Ascending aorta (tissue), 2 donors: ENCODE measurements at places on chromosomes 1 and 21.

DNA sequence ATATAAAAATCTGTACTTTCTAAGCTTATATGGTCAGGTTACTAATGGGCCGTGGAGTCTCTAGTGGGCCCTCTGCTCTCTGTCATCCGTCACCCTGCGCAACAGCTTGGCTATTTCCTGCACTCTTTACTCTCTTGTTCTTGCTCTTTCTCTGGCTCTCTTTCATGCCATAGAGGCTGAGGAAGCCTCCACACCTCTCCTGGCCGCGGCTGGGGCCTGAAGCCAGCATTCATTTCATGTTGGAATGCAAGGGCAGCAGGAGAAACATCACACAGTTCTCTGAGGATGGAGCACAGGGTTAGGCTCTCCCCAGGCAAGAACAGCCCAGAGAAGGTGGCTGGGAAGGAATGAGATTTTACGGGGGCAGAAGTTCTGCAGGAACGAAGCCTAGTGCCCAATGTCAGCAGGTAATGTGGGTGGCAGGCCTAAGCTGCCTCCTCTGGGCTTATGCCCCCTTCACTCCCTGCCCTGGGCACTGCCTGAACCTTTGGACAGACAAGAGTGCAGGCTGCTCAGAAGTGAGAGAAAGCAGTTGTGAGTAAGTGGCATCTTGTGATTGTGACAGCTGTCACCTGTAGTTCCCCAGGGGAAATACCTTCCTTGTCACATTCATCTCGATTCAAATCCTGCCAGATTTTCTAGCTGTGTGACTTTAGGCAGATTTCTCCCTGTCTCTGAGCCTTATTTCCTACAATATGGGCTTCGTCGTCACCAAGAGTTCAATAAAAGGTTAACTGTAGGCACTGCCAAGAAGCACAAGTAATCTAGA is 3.6 kb upstream of the FHAD1 start:
- no peak for DNase-seq
- H3K27ac ChIP-seq: no peak overlapping the region
- H3K4me3 ChIP-seq: no peak overlapping the region
- H3K27me3 ChIP-seq: no peaks in the 10 kb centered on the region
- H3K4me1 ChIP-seq: no peaks in the 10 kb centered on the region

DNA sequence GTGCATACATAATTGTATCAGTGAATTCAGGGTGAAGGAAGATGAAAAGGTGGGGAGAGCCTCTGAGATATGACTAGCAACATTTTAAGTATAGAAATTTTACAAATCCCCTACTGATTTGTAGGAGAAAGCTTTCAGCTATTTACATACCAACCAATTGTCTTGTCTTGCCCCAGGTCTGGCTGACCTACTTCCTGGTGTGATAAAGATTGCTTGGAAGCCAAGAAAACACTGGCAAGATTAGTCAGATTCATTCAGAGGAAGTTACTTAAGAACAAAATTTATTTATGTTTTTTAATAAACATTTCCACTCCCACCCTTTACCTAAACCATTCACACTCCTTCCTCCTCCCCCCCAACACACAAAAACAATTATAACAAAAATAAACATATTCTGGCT is 17.5 kb downstream of the PTGS2 start:
- H3K4me1 ChIP-seq: no peaks in the 10 kb centered on the region
- H3K27me3 ChIP-seq: no peaks in the 10 kb centered on the region
- H3K4me3 ChIP-seq: no peak overlapping the region
- no peaks in the 10 kb centered on the region for H3K36me3 ChIP-seq
- DNase-seq: no peak
- no peak overlapping the region for H3K27ac ChIP-seq

DNA sequence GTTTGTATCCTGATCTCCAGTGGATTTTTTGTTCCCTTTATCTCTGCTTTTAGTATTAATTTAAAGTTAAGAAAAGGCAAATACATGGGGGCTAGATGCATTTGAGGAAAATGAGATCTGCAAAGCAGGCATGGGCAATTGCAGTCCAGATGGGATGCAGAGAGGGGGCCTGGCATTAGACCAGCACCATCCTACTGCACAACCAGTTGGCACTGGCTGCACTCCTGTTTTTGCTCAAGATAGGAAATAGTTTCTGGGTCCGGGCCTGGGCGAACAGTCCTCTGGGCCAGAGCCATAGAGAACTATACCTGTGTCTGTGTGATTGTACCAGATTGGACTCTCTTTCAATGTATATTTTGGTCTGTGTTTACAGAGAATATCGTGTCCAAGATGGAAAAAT is 34.0 kb upstream of the LEPR start:
- no peak for DNase-seq
- no peaks in the 10 kb centered on the region for H3K27me3 ChIP-seq
- no peak overlapping the region for H3K27ac ChIP-seq
- no peak overlapping the region for H3K4me3 ChIP-seq
- H3K4me1 ChIP-seq: no peaks in the 10 kb centered on the region

GRCh38 chr1:65224681-65225091 is 76.7 kb downstream of the AK4 start:
- H3K4me3 ChIP-seq: no peak overlapping the region
- H3K36me3 ChIP-seq: peaks cover 12% of the 10 kb centered on the region
- no peak for DNase-seq
- no peaks in the 10 kb centered on the region for H3K4me1 ChIP-seq
- H3K27me3 ChIP-seq: no peaks in the 10 kb centered on the region

DNA sequence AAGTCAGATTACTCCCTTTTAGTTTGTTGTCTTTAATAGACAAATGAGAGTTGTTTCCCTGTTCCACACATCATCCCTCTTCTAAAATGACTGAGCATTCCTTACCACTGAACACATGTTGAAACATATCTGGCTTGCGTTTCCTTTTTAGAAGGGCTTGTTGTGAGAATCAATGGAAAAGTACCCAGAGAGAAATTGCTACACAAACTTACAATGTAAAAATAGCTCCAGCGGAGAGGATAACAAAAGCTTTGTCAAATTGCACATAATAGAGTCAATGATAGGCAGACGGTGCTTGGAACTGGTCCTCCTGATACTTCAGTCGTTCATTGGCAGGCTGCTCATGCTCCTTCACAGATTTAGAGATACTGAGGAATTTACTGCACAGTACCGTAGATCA is 123.9 kb downstream of the CYYR1 start:
- H3K27ac ChIP-seq: peak overlapping the region; percentile 69
- peaks cover 10% of the 10 kb centered on the region for H3K4me1 ChIP-seq
- no peaks in the 10 kb centered on the region for H3K27me3 ChIP-seq
- no peak for DNase-seq

DNA sequence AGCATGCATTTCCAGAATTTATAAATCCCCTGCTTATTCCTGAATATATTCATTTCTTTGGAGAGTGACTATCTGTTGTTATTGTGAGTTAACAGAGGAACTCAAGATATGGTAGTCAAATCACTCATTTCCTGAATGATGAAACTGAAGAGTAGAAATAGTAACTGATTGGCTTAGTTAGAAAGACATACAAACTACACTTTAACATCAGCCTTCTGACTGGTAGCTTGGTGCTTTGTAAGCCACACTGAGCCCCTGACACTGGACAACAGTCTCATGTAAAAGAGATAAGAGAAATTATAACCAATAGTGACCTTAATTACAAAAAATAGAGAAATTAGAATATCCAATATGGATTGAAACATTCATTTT is 4.8 kb downstream of the GBP7 start:
- no peaks in the 10 kb centered on the region for H3K4me1 ChIP-seq
- no peak for DNase-seq
- no peak overlapping the region for H3K27ac ChIP-seq

- no peak for DNase-seq
- peaks cover 4% of the 10 kb centered on the region for H3K4me1 ChIP-seq
- no peaks in the 10 kb centered on the region for H3K27me3 ChIP-seq
- H3K27ac ChIP-seq: peak overlapping the region; percentile 99
- no peaks in the 10 kb centered on the region for H3K36me3 ChIP-seq
Observed at GRCh38 chr1:42817440-42817767, 207 bp upstream of the SVBP start.

- no peaks in the 10 kb centered on the region for H3K4me1 ChIP-seq
- DNase-seq: no peak
- no peak overlapping the region for H3K4me3 ChIP-seq
- H3K27me3 ChIP-seq: no peaks in the 10 kb centered on the region
Observed at GRCh38 chr1:169694304-169695075, 16.9 kb downstream of the SELL start.

- no peak for DNase-seq
- H3K36me3 ChIP-seq: no peaks in the 10 kb centered on the region
- no peak overlapping the region for H3K27ac ChIP-seq
Observed at GRCh38 chr1:201655910-201656309, 117.0 kb downstream of the NAV1 start.

GRCh38 chr1:25579292-25580252 is 36.2 kb downstream of the LDLRAP1 start:
- no peaks in the 10 kb centered on the region for H3K4me1 ChIP-seq
- no peak for DNase-seq
- no peaks in the 10 kb centered on the region for H3K27me3 ChIP-seq
- no peaks in the 10 kb centered on the region for H3K36me3 ChIP-seq
- H3K27ac ChIP-seq: peak overlapping the region; percentile 4
- H3K4me3 ChIP-seq: no peak overlapping the region

- peaks cover 28% of the 10 kb centered on the region for H3K4me1 ChIP-seq
- no peaks in the 10 kb centered on the region for H3K27me3 ChIP-seq
- H3K4me3 ChIP-seq: peak overlapping the region; percentile 29
- H3K36me3 ChIP-seq: no peaks in the 10 kb centered on the region
Observed at GRCh38 chr1:234997201-234997895, 131.3 kb downstream of the TOMM20 start.

GRCh38 chr1:22257290-22258275 is 114.7 kb upstream of the WNT4 start:
- no peak for DNase-seq
- no peaks in the 10 kb centered on the region for H3K36me3 ChIP-seq
- H3K4me3 ChIP-seq: no peak overlapping the region
- H3K27me3 ChIP-seq: no peaks in the 10 kb centered on the region
- no peaks in the 10 kb centered on the region for H3K4me1 ChIP-seq

DNA sequence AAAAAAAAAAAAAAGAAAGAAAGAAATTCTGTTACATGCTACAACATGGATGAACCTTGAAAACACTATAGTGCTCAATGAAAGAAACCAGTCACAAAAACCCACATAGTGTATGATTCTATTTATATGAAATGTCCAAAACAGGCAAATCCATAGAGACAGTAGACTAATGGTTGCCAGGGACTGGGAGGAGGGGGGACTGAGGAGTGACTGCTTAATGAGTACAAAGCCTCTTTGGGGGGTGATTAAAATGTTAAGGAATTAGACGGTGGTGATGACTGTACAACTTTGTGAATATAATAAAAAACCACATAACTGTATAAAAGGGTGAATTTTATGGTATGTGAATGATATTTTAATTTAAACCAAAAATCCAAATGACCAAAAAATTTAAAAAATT is 116.0 kb upstream of the GUCA2B start:
- no peaks in the 10 kb centered on the region for H3K36me3 ChIP-seq
- no peaks in the 10 kb centered on the region for H3K27me3 ChIP-seq
- no peak overlapping the region for H3K27ac ChIP-seq
- no peak overlapping the region for H3K4me3 ChIP-seq

GRCh38 chr1:229845410-229846138 is 219.5 kb downstream of the URB2 start:
- no peaks in the 10 kb centered on the region for H3K36me3 ChIP-seq
- no peaks in the 10 kb centered on the region for H3K27me3 ChIP-seq
- H3K4me1 ChIP-seq: no peaks in the 10 kb centered on the region
- H3K4me3 ChIP-seq: no peak overlapping the region
- no peak for DNase-seq
- no peak overlapping the region for H3K27ac ChIP-seq

DNA sequence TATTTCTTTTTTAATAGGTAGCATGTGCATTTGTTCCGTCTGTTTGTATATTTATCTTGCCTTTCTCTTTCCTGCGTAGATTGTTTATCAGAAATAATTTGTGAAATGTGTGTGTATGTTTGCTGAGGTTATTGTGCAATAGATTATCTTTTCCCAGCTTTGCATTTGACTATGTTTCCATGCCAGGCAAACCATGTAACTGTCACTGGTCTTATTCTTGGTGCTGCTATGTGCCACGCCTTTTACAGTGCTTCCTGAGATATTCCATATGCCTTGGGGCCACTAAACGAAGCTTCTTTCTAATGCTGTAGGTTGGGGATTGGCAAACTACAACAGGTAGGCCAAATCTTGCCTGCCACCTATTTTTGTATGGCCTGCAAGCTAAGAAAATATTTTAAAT is 598.8 kb downstream of the PLPP3 start:
- no peaks in the 10 kb centered on the region for H3K4me1 ChIP-seq
- H3K27ac ChIP-seq: no peak overlapping the region
- no peak overlapping the region for H3K4me3 ChIP-seq
- H3K36me3 ChIP-seq: no peaks in the 10 kb centered on the region

DNA sequence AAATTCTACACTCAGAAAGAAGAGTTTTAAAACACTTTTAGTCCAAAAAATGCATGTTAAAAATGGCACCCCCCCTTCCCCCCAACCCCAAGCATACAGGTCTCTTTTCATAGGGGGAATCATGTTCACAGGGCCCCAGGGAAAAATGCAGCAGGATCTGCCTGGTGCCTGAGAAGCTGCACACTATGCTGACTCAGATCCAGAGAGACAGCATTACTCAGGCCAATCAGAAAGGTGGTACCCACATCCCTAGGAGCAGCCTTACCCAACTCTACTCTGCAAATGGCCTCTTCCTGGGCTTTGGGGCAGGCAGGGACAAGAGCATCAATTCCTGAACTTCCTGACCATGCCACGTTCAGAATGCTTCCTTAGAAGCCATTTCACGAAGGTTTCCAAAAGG is 119.0 kb downstream of the HIVEP3 start:
- H3K27ac ChIP-seq: no peak overlapping the region
- H3K4me1 ChIP-seq: peaks cover 3% of the 10 kb centered on the region
- no peak overlapping the region for H3K4me3 ChIP-seq
- H3K36me3 ChIP-seq: no peaks in the 10 kb centered on the region

DNA sequence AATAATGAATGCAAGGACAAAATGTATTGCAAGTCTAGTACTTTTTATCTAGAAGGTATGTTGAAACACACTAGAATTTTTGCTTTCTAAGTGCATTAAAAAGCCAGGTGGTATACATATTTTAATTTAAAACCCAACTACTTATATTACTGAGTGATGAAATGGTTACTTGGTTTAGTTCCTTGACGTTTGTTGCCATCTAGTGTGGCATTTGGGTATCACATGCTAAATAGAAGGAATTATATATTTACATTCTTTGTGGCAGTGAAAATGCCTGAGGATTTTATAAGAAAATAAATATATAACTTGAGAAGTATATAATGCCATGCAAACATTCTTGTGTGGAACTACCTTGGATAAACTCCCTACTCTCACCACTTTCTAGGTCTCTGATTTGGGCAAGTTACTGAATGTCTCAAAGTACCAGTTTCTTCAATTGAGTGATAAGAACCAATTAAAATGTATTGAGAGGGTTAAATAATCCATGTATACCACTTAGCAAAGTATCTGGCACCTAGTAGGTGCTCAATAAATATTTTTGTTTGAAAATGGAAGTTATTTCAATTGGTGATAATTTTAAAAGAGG is 69.6 kb downstream of the SDCCAG8 start:
- no peaks in the 10 kb centered on the region for H3K27me3 ChIP-seq
- no peaks in the 10 kb centered on the region for H3K4me1 ChIP-seq
- DNase-seq: no peak
- H3K36me3 ChIP-seq: no peaks in the 10 kb centered on the region
- no peak overlapping the region for H3K4me3 ChIP-seq
